ENCODE measurements at places on chromosomes 12 and 14.

DNA sequence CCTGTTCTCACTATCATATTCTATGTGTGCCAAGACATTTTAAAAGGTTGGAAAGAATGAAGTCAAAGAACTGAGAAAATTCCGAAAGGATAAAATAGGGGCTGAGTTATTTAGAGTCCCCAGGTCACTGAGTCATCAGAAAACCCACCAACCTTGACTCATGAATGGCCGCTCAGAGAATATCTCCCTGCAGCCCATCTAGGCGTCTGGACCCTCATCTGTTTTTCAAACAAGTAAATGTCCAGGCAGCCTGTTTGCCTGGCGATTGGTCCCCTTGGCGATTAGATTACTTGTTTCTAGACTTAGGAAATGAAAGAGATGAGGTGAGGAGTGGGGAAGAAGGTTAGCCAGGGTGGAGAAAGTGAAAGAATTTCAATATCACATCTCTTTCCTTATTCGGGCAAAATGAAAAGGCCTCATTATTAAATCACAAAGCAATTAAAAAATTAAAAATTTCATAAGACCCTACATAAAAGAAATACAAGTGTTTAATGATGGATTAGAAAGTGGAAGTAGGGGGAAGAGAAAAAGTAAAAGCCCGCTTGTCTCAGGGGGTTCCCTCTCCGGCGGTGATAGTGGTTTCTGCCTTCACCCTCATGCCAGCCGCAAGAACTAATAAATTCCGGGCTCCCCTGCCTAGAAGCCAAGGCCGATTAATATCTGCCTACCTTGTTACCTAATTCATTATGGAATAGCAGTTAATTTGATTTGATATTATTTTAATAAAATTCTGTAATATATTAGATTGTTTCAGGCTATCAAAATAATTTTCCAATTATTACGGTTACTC is 415.9 kb downstream of the BCL11B start:
- no peak for DNase-seq

DNA sequence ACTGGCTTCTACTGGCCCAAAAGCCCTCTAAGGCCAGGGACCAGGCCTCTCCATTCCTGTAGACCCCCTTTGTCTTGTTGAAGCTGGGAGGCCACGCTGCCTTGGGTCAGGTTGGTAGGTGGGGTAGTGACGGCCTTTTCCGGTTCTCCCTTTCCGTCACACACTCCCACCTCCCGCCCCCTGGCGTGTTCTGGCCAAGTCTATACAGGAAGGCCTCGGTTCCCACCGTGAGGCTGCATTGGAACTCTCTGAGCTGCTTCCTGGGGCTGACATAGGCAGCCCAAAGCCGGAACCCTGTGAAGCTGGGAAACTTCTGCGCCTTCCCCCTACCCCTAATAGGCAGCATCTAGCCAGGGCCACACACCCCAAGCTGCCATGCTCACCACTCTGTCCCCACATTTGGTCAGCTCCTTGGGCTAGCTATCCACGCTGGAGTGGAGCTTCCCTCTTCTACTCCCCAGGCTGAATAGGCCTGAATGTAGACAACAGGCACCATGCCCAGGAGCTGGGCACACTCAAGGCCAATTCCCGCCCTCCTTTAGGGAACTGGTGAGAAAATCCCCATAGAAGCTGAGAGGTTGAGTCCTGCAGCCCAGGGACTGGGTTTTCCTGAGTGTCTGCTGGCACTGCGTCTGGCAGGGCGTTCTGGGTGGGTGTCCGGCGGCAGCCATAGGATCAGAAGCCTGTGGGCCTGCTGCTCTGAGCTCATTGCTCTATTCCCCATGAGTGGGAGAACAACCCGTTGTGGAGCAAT is 35.7 kb downstream of the RIN3 start:
- DNase-seq: no peak

GRCh38 chr12:40144023-40144422 is 38.1 kb upstream of the SLC2A13 start:
- DNase-seq: no peak

DNA sequence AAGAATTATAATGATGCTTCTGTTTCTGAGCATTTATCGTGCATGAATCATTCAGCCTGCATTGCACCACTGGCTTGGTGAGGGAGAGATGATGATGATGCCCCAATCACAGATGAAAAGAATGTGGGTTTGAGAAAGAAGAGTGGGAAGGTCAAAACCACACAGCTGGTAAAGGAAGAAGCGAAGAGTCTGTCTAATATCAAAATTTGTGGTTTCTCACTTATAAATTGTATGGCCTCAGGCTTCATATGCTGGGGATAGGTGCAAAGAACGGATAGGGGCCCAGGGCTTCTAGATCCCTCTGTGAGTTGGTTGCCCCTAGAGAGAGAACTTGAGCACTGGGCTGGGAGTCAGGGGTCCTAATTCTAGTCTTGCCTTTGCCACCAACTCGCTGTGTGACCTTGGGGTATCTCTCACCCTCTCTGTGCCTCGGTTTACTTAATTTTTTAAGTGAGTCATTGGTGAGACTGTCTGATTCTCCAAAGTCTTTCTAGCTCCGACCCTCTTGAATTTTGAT is 2.2 kb downstream of the OASL start:
- no peak for DNase-seq

- DNase-seq: peak; percentile 77
Observed at GRCh38 chr14:89276424-89276975, 140.5 kb downstream of the FOXN3 start.

DNA sequence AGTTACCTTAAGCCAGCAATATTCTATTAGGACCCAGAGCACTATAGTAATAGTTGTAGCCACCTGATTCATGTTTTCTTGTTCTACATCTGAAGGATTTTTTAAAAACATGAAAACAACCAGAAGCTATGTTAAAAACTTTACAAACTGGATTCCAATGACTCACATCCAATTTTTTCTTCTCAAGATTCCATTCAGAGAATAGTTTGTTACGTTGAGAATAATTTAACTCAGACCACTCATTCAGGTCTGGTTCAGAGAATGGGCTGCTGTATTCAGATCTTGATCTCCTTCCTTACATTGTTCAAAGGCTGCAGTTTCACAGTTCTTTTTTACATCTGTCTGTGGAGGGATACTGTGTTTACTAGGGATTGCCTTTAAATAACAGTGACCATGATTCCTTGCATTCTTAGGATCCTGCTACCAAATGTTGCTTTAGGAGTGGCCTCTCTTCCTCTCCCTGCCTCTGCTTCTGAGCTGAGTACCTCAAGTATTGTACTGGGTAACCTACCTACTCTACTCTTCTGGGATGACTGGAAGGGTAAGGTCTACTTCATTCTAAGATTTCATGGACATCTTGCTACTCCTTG is 448.0 kb upstream of the FBXO33 start:
- no peak for DNase-seq

DNA sequence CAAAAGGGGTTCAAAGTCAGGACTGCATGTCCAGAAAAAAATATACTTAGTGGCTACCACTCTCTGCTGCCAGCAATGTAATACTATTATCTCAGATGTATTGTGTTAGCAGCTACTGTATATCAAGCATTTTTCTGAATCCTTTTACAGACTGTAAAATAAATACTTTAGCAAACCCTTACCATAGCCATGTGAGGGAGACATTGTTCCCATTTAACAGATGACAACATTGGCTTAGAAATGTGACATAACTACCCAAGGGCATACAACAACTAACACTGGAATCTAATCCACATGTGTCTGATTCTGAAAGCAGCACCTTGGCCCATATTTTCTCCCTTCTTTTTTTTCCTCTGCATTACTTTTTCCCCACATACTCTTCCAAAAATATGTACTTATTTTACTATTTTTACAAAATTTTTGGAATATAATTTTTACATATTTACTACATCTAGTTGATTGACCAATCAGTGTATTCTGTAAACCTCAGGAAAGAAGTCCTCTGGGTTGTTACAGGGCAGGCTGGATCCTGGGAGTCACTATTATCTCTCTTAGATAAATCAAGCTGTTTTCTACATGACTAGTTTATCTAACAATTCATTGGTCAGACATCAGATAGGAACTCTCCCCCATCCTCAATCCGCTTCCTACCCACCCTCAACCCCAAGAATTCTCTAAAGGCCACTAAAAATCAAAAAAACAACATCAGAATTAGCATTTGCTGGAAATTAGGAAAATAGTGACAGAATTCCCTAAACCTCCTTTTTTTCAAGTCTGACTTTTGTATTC is 154.1 kb downstream of the BTG1 start:
- DNase-seq: peak; percentile 26

DNA sequence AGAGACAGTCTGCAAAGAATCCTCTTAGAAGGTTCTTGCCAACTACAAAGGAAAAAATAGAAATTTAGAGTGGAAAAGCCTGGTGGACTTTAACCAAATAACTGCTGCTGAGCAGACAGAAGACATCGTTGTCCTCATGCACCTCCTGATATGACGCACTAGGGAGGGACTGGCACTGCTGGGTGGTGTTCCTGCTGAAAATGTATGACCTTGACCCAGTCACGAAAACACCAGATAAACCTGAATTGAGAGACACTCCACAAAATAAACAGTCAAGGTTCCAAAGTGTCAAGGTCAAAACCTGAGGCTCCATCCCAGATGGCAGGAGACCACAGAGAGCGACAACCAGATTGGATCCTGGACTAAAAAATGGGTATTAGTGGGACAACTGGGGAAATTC is 61.9 kb downstream of the CHGA start:
- no peak for DNase-seq

- peak; percentile 29 for DNase-seq
Observed at GRCh38 chr12:53381731-53382630, 2.0 kb downstream of the SP1 start.
